ENCODE measurements at places on chromosomes 5 and 9. TPM values are rescaled to one million over a fixed set of nuclear protein-coding genes. Genes with fewer than 3 reads are reported as not detected.

GRCh38 chr5:169280286-169280685 is 20.7 kb downstream of the SLIT3 start:
- H3K36me3 ChIP-seq: no peaks in the 10 kb centered on the region
- no peaks in the 10 kb centered on the region for H3K4me1 ChIP-seq
- no peak overlapping the region for H3K27ac ChIP-seq

DNA sequence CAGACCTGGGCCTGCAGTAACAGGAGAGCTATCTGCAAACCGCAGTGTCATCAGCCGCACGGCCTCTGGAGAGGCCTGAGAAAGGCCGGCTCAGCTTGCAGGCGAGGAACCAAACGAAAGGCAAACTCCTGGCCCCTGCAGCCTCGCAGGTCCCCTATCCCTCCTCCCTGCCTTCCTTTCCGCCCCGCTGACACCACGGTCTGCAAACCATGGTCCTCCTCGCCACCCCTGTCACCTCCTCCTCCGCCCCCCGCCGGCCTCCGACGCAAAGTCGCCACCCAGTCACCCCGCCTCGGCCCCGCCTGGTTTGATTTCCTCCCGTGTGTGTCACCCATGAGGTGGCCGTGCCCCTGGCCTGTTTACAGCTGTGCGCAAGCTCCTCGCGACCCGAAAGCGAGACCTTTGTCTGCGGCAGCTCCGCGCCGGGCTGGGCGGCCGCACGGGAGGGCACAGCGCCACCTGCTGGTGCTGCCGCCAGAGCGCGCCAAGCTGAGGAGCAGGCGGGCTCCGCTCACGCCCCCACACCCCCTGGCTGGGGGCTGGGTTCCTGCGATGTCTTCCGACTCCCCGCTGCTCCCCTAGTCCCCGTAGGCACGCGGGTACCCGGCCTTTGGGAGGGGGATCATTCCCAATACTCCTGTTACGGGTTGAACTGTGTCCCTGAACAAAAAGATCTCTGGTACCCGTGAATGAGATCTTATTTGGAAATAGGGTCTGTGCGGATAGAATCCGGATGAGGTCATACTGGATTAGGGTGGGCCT is 19.4 kb downstream of the GBGT1 start:
- peaks cover 21% of the 10 kb centered on the region for H3K4me1 ChIP-seq
- H3K27me3 ChIP-seq: peaks cover 11% of the 10 kb centered on the region
- 0 out of 2 replicates have a peak overlapping the region, but pooled peaks have one; percentile 9 for H3K4me3 ChIP-seq
- no peaks in the 10 kb centered on the region for H3K36me3 ChIP-seq

GRCh38 chr5:87588316-87588715 is 175.6 kb upstream of the CCNH start:
- no peaks in the 10 kb centered on the region for H3K4me1 ChIP-seq
- H3K27ac ChIP-seq: no peak overlapping the region
- H3K36me3 ChIP-seq: no peaks in the 10 kb centered on the region
- no peaks in the 10 kb centered on the region for H3K27me3 ChIP-seq
- no peak overlapping the region for H3K4me3 ChIP-seq

- peaks cover 3% of the 10 kb centered on the region for H3K4me1 ChIP-seq
- no peak overlapping the region for H3K4me3 ChIP-seq
- no peaks in the 10 kb centered on the region for H3K36me3 ChIP-seq
- H3K27ac ChIP-seq: no peak overlapping the region
- DNase-seq: no peak
These were observed 141.9 kb upstream of the SLC12A2 start for GRCh38 chr5:127941646-127942045.

GRCh38 chr9:6024035-6024554 is 8.7 kb upstream of the RANBP6 start:
- no peaks in the 10 kb centered on the region for H3K36me3 ChIP-seq
- H3K4me3 ChIP-seq: no peak overlapping the region
- H3K27me3 ChIP-seq: no peaks in the 10 kb centered on the region

The HCN1 gene
- 7.6 TPM for total RNA-seq

DNA sequence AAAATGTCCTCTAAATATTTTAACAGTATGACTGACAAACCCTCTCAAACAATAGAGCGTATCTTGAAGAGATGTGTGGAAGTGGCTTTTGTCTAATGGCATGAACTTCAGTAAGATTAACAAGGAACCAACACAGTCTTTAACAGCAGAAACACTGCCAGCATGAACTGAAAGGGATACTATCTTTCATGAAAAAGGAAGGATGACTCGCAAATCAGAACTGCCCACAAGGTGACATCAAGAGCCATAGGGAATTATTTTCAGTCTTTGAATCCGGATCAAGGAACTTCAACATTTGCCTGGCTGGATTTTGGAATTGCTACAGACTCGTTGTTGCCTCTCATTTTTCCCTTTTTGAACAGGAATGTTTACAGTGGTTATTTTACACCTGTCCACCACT is 5.1 kb upstream of the HEXB start:
- no peak overlapping the region for H3K4me3 ChIP-seq
- no peaks in the 10 kb centered on the region for H3K36me3 ChIP-seq
- H3K27ac ChIP-seq: no peak overlapping the region
- no peaks in the 10 kb centered on the region for H3K4me1 ChIP-seq
- DNase-seq: no peak
- no peaks in the 10 kb centered on the region for H3K27me3 ChIP-seq

- peaks cover 12% of the 10 kb centered on the region for H3K4me1 ChIP-seq
- no peak for DNase-seq
- no peak overlapping the region for H3K27ac ChIP-seq
- H3K27me3 ChIP-seq: no peaks in the 10 kb centered on the region
- no peak overlapping the region for H3K4me3 ChIP-seq
These were observed 164.1 kb downstream of the HSD17B3 start for GRCh38 chr9:96137671-96138429.

- H3K4me1 ChIP-seq: peaks cover 6% of the 10 kb centered on the region
- DNase-seq: no peak
- H3K36me3 ChIP-seq: peaks cover 15% of the 10 kb centered on the region
- no peaks in the 10 kb centered on the region for H3K27me3 ChIP-seq
- peak overlapping the region; percentile 91 for H3K4me3 ChIP-seq
These were observed 359 bp downstream of the PRELID1 start for GRCh38 chr5:177303925-177304391.

DNA sequence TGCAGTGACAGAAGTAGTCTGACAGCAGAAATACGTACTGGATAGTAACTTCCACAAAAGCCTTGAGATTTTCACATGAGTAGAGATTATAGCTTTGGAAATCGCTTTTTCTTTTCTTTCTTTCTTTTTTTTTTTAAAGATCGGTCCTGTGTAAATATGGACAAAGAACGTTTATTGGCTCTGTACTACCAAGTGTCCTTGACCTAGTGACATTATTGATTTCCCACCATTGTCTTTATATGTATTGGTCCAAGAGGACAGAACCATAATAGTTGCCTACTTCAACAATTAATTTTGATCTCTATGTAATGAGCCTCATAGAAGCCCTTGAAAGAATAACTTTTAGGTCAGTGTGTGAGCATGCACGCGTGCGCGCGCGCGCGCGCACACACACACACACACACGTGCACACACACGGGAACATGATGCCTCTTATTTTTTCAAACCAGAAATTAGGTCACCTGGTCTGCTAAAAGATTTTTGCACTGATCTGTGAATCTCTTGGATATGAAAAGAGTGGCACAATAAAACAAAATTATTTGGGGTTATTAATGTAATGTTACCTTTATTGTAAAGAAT is 516.8 kb downstream of the PSAT1 start:
- H3K27ac ChIP-seq: no peak overlapping the region
- no peaks in the 10 kb centered on the region for H3K27me3 ChIP-seq
- no peaks in the 10 kb centered on the region for H3K36me3 ChIP-seq
- DNase-seq: no peak
- H3K4me1 ChIP-seq: peaks cover 4% of the 10 kb centered on the region

The TEX48 gene
- not detected for total RNA-seq

The HSPA5 gene
- total RNA-seq: 354 TPM

DNA sequence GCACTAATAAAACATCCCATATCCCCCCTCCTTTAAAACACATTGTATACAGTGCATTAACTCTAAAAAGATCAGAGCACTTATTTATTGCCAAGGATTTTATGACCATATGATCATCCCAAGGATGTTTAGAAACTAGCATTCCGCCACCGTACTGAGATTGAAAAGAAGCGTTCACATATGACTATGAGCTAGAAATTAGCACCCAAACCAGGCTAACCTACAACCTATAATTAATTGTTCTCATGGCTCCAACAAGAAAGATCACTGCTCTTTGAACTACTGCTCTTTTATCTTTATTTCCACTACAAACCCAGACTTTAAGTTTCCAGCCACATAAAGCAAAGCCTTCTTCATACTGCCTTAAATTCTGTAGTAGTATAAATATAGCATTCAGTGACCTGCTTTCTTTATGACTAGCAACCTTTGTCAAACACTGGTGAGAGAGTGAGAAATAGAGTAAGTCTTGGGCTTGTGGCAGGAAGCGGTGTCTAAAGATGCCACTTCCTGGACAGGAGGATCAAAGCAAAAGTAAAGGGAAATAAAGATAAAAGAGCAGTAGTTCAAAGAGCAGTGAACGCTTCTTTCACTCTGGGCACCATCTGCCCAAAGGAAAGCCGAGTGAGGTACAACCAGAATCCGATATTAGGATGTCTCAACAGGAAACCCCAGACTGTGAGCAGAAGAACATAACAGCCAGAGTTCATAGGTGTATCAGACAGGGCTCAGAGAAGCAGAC is 151.1 kb upstream of the ERCC6L2 start:
- no peak overlapping the region for H3K4me3 ChIP-seq
- no peak for DNase-seq
- no peaks in the 10 kb centered on the region for H3K4me1 ChIP-seq
- H3K27me3 ChIP-seq: no peaks in the 10 kb centered on the region
- H3K27ac ChIP-seq: no peak overlapping the region
- H3K36me3 ChIP-seq: no peaks in the 10 kb centered on the region

- no peak overlapping the region for H3K27ac ChIP-seq
- H3K27me3 ChIP-seq: no peaks in the 10 kb centered on the region
- H3K4me3 ChIP-seq: no peak overlapping the region
- H3K4me1 ChIP-seq: no peaks in the 10 kb centered on the region
- H3K36me3 ChIP-seq: no peaks in the 10 kb centered on the region
These were observed 261.9 kb upstream of the ZNF462 start for GRCh38 chr9:106600955-106601560.

The ADCY2 gene
- 131 TPM for total RNA-seq

DNA sequence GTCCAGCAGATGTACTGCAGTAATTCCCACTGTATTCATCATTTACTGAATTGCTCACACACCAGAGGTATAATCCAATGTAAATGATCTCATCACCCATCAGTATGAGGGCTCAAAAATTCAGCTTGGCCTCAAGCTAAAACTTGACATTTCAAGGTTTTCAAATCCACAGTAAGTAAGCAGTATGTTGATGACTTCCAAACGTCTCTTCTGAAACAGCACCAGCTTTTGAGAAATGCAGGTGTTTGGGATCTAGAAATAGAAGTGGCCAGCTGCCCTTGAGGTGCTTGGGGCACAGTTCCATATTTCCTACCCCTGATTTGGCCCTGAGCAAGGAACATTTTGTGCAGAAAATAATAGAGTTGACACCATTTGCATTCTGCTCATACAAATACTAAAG is 388.0 kb upstream of the TUSC1 start:
- H3K27ac ChIP-seq: no peak overlapping the region
- H3K4me1 ChIP-seq: no peaks in the 10 kb centered on the region
- no peaks in the 10 kb centered on the region for H3K36me3 ChIP-seq
- no peak overlapping the region for H3K4me3 ChIP-seq

GRCh38 chr5:34447424-34447823 is 208.7 kb upstream of the RAI14 start:
- no peaks in the 10 kb centered on the region for H3K36me3 ChIP-seq
- H3K4me1 ChIP-seq: peaks cover 5% of the 10 kb centered on the region
- no peak for DNase-seq
- H3K27me3 ChIP-seq: no peaks in the 10 kb centered on the region

The TPM2 gene
- total RNA-seq: 197 TPM

The AK6 gene
- 44.2 TPM for total RNA-seq

DNA sequence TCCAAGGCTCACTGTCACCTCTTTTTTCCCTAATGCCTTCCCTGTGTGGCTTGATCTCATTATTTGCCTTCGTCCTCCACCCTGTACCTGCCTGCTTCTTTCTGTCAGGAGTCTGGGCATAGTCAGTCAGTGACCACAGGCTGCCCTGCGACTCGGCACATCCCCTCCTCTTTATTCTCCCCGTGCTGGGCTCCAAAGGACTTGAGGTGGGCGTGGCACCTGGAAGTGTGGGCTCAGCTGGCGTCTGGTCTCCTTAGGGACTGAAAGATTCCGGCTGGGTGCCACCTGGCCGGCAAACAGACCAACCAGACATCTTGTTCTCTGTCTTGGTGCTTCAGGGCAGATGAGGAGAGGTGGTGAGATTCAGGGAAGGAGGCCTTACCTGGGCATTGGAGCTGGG is 29.6 kb upstream of the PRDM12 start:
- peaks cover 35% of the 10 kb centered on the region for H3K36me3 ChIP-seq
- no peak overlapping the region for H3K4me3 ChIP-seq
- H3K27me3 ChIP-seq: no peaks in the 10 kb centered on the region
- H3K27ac ChIP-seq: no peak overlapping the region
- peaks cover 10% of the 10 kb centered on the region for H3K4me1 ChIP-seq

GRCh38 chr5:179886190-179886911 is 21.3 kb downstream of the TBC1D9B start:
- peaks cover 47% of the 10 kb centered on the region for H3K36me3 ChIP-seq
- no peak overlapping the region for H3K4me3 ChIP-seq
- H3K4me1 ChIP-seq: no peaks in the 10 kb centered on the region

GRCh38 chr5:177132136-177133095 is 1.2 kb upstream of the NSD1 start:
- H3K27me3 ChIP-seq: no peaks in the 10 kb centered on the region
- no peak for DNase-seq
- H3K27ac ChIP-seq: peak overlapping the region; percentile 98
- H3K36me3 ChIP-seq: peaks cover 18% of the 10 kb centered on the region
- H3K4me1 ChIP-seq: peaks cover 19% of the 10 kb centered on the region
- H3K4me3 ChIP-seq: peak overlapping the region; percentile 94

GRCh38 chr5:58551492-58551891 is 31.4 kb upstream of the RAB3C start:
- H3K27me3 ChIP-seq: no peaks in the 10 kb centered on the region
- no peaks in the 10 kb centered on the region for H3K4me1 ChIP-seq
- H3K4me3 ChIP-seq: no peak overlapping the region
- no peaks in the 10 kb centered on the region for H3K36me3 ChIP-seq
- H3K27ac ChIP-seq: no peak overlapping the region
- no peak for DNase-seq

- no peak overlapping the region for H3K4me3 ChIP-seq
- no peaks in the 10 kb centered on the region for H3K27me3 ChIP-seq
- H3K4me1 ChIP-seq: no peaks in the 10 kb centered on the region
- H3K27ac ChIP-seq: no peak overlapping the region
- no peaks in the 10 kb centered on the region for H3K36me3 ChIP-seq
- no peak for DNase-seq
These were observed 1043.0 kb upstream of the DMAC1 start for GRCh38 chr9:8842402-8843193.

The CLTA gene
- total RNA-seq: 239 TPM
